ENCODE measurements at places on chromosomes 4 and X. TPM values are rescaled to one million over a fixed set of nuclear protein-coding genes. Genes with fewer than 3 reads are reported as not detected.

The BEND4 gene
- total RNA-seq: 20.4 TPM

The COL4A6 gene
- total RNA-seq: not detected

The EFHC2 gene
- 0.17 TPM for total RNA-seq

The PAGE2B gene
- total RNA-seq: 0.67 TPM

DNA sequence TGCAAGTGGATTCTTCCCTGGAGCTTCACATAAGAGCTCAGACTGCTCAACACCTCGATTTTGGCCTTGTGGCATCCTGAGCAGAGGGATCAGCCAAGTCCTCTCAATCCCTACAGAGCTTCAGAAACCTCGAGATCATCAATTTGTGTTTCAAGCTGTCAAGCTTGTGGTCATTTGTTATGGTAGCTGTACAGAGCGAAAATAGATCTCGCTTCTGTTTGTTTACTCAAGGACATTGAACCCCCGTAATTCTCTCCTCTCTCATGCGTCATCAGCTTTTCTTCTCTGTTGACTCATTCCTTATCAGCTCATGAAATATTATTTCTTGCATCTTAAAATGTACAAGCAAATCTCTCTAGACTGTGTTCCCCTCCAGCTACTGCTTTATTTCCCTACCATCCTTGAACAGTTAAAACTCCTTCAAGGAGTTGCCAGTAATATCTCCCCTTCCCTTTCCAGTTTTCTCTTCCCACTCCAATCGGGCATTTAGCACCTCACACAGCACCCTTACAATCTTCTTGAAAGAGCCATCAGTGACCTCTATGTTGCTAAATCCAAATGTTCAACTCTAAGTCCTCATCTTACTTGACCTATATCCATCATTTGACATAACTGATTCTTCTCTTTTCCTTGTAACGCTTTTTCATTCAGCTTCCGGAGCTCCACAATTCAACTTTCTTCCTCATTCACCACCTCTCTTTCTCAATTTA lies 106.2 kb upstream of the FAT1 start:
- DNase-seq: no peak
- H3K4me1 ChIP-seq: no peaks in the 10 kb centered on the region
- no peak overlapping the region for H3K27ac ChIP-seq
- no peaks in the 10 kb centered on the region for H3K27me3 ChIP-seq
- no peaks in the 10 kb centered on the region for H3K36me3 ChIP-seq

GRCh38 chr4:136831553-136831952 lies 700.7 kb downstream of the PCDH18 start:
- DNase-seq: no peak
- H3K4me3 ChIP-seq: no peak overlapping the region
- H3K36me3 ChIP-seq: no peaks in the 10 kb centered on the region
- H3K27me3 ChIP-seq: no peaks in the 10 kb centered on the region
- H3K27ac ChIP-seq: no peak overlapping the region

GRCh38 chr4:145804116-145804515 lies 124.2 kb downstream of the C4orf51 start:
- DNase-seq: no peak
- H3K27me3 ChIP-seq: no peaks in the 10 kb centered on the region
- H3K27ac ChIP-seq: no peak overlapping the region
- H3K36me3 ChIP-seq: no peaks in the 10 kb centered on the region
- no peak overlapping the region for H3K4me3 ChIP-seq

DNA sequence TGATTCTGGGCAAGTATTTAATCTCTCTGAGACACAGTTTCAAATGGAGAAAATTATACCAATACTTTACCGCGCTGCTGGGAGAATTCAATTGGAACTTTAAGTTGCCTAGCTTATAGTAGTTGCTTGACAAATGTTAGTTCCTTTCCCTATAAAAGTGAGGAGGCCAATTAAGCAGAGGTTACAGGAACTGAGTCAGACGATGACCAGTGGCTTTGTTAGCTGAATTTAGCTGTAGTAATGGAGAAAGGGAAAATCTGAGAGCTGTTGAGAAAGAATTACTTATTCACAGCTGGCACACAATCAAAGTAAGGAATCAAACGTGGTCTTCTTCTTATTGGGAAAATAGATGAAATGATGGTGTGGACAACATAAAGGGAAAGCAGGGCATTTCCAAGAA lies 29.6 kb downstream of the SMARCA1 start:
- H3K4me3 ChIP-seq: no peak overlapping the region
- DNase-seq: no peak
- H3K36me3 ChIP-seq: no peaks in the 10 kb centered on the region
- H3K27me3 ChIP-seq: no peaks in the 10 kb centered on the region

- no peaks in the 10 kb centered on the region for H3K27me3 ChIP-seq
- H3K4me3 ChIP-seq: no peak overlapping the region
- H3K27ac ChIP-seq: no peak overlapping the region
- no peaks in the 10 kb centered on the region for H3K4me1 ChIP-seq
Observed at GRCh38 chr4:102444752-102445151, 56.4 kb upstream of the NFKB1 start.
